ENCODE measurements at places on chromosomes 12 and 14.
A peak's percentile ranks its signal among the peaks of the same experiment; 100 is the strongest.

- DNase-seq, result no peak
Observed at GRCh38 chr12:19234171-19234704, 104.7 kb downstream of the PLEKHA5 start.

- peak; percentile 35 for DNase-seq
Observed at GRCh38 chr12:104454997-104455396, 1.8 kb upstream of the CHST11 start.

- DNase-seq, result no peak
Observed at GRCh38 chr12:104507672-104508071, 50.9 kb downstream of the CHST11 start.

- no peak for DNase-seq
Observed at GRCh38 chr12:62676521-62677307, 210.1 kb downstream of the MON2 start.

- peak; percentile 3 for DNase-seq
Observed at GRCh38 chr12:82448911-82449578, 90.7 kb downstream of the METTL25 start.

- DNase-seq, result no peak
Observed at GRCh38 chr12:116604178-116604895, 45.2 kb downstream of the MAP1LC3B2 start.
